ENCODE measurements at places on chromosomes 12 and 14. TPM values are rescaled to one million over a fixed set of nuclear protein-coding genes. Genes with fewer than 3 reads are reported as not detected.

DNA sequence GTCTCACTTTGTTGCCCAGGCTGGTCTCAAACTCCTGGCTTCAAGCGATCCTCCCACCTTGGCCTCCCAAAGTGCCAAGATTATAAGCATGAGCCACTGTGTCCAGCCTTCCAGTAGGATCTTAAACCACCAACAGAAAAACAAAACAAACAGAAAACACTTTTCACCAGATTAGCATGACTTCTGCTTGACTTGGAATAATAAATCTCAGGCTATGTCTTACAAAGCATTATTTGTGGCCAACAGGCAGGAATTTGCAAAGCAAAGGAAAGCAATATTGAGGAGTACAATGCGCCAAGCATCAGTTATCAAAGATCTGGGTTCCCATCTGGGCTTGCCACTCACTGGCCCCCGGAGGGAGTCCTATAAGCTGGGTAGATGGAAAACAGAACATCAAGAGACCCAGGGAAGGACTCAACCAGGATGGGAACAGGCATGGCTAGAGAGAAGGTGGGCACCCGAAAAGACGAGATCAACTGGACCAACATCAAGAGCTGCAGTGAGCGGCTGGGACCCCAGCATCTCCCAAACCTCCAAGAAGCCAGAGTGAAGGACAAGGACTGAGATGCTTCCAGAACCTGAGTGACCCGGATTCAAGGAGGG is 101.2 kb downstream of the TMEM30B start:
- DNase-seq: peak; percentile 58

GRCh38 chr12:130354407-130354806 is 16.7 kb downstream of the PIWIL1 start:
- DNase-seq: no peak

DNA sequence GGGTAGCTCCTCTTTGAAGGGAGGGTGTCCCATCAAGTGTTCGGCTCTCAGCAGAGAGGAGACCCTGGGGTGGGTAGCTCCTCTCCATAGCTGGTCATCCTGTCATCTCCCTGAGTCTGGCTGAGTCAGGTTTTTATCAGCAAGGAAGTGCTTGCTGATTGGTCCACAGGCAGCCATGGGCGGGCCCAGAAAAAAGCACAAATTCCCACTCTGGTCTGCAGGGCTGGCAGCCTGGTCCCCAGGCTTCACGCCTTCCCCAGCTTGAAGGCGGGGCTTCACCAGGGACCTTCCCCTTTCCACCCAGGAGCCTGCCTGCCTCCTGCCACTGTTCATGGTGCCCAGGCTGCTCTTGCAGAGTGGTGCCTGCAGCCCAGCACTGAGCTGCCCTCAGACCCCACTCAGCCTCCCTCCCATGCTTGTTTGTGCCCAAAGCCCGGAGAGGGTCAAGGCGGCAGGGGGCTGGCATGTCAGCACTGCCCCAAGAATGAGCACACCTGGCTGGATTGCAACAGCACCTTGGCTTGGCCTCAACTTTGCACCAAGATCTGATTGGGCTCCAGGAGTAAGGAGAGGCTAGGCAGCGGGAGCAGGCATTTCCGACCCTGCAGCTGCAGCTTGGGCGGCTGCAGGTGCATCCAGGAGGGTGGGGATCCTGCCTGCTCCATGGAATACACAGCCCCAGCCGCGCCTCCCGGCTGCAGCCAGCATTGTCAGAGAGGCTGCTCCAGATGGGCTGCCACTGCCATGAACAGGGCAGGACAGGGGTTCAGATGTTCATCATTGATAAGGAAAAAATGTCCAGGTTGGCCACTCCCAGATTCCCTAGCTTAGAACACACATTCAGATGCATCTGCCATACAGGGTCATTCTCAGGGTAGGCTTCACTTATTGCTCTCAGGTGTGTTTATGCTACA is 22.0 kb upstream of the WDR89 start:
- DNase-seq: no peak

TGFB3 gene
- total RNA-seq: 31.1 TPM

SCAF11 gene
- total RNA-seq: 103 TPM

WSCD2 gene
- 0.10 TPM for total RNA-seq

Measured in astrocyte (in vitro differentiated cells and primary cell).